ENCODE measurements at places on chromosomes 13 and 19.
A peak's percentile ranks its signal among the peaks of the same experiment; 100 is the strongest.

DNA sequence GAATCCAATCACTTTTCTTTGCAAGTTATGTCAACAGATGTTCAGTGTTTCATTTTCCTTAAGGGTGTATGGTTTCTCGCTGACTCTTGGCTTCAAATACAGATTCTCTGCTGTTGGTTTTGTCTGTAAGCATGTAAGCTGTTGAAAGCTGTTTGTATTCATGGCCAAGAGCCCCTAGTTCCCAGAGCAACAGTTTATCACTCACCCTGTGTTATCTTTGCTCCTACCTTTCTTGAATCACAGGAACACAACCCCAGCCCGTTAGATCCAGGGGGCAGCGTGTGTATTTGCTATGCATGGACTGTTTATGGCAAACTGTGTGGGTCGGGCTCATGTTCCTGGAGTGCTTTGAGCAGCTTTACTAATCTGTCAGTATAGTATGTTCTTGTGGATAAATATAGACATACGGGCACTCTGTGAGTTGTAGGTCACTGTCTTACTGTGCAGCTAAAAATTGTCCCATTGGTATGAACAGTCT, 28.9 kb downstream of the FRY start:
- DNase-seq, result no peak

- peak; percentile 89 for DNase-seq
Observed at GRCh38 chr13:21675095-21675991, 4.5 kb downstream of the FGF9 start.

GRCh38 chr19:293436-294110, 2.4 kb upstream of the PLPP2 start:
- no peak for DNase-seq

GRCh38 chr13:44969551-44970484, 19.5 kb downstream of the NUFIP1 start:
- peak; percentile 67 for DNase-seq

GRCh38 chr19:45172611-45173208, 5.3 kb downstream of the TRAPPC6A start:
- no peak for DNase-seq

DNA sequence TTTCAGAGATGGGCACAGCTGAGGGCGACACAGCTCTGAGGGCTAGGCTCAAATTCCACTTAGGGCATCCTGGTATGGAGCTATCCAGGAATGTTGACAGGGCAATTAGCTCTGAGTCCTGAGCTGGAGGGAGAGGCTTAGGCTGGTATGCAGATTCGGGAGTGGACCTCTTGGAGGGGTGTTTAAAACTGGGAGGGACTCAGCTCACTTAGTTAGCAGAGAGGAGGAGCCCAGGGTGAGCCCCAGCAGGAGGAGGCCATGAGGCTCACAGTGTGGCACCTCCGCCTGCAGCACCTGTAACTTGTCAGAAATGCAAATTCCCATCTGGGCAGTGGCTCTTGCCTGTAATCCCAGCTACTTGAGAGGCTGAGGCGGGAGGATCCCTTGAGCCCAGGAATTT, 10.2 kb upstream of the NOP53 start:
- DNase-seq, result no peak

- no peak for DNase-seq
Observed at GRCh38 chr13:25966086-25966485, 85.7 kb downstream of the SHISA2 start.

- DNase-seq, result no peak
Observed at GRCh38 chr13:97376981-97377380, 57.0 kb upstream of the RAP2A start.

- no peak for DNase-seq
Observed at GRCh38 chr19:49117677-49118564, 1.0 kb downstream of the C19orf73 start.

GRCh38 chr19:2032296-2032941, 16.9 kb upstream of the BTBD2 start:
- DNase-seq, result no peak

DNA sequence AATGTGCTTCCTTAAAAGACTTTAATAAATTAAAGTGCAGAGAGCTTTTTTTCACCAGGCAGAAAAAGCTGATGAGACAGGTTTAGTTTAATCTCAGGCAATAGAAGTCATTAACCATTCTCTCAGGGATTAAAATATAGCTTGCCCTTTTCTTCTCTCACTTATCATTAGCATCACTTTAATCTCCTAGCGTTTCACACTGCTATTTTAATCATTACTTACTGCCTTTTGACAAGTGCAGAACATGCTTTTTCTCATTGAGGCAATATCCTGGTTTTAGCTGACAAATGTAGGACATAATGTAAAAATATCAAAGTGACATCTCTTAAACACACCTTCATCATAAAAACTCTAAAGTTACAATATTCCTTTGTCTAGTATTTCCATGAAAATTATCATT, 94.6 kb downstream of the DACH1 start:
- DNase-seq, result no peak

- DNase-seq, result no peak
Observed at GRCh38 chr19:35959968-35960320, 23.8 kb downstream of the LRFN3 start.

GRCh38 chr19:13726323-13726722, 38.0 kb upstream of the MRI1 start:
- no peak for DNase-seq

DNA sequence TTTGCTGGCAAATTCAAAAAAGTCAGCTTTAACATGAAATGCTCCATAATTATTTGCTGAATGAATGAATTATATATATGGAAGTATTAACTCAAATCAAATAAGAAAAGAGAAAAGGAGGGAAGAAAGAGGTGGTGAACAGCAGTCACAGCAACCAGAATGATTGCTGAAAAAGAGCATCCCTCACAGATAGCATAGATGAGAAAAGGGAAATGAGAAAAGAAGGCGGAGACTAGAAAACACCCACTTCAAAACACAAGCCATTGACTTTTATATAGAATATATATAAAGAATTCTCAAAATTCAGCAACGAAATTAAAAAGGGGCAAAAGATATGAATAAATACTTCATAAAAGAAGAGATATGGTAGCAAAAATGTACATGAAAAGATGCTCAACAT, 75.2 kb downstream of the CAB39L start:
- DNase-seq, result no peak

GRCh38 chr19:40200341-40201099, 9.3 kb downstream of the MAP3K10 start:
- no peak for DNase-seq

DNA sequence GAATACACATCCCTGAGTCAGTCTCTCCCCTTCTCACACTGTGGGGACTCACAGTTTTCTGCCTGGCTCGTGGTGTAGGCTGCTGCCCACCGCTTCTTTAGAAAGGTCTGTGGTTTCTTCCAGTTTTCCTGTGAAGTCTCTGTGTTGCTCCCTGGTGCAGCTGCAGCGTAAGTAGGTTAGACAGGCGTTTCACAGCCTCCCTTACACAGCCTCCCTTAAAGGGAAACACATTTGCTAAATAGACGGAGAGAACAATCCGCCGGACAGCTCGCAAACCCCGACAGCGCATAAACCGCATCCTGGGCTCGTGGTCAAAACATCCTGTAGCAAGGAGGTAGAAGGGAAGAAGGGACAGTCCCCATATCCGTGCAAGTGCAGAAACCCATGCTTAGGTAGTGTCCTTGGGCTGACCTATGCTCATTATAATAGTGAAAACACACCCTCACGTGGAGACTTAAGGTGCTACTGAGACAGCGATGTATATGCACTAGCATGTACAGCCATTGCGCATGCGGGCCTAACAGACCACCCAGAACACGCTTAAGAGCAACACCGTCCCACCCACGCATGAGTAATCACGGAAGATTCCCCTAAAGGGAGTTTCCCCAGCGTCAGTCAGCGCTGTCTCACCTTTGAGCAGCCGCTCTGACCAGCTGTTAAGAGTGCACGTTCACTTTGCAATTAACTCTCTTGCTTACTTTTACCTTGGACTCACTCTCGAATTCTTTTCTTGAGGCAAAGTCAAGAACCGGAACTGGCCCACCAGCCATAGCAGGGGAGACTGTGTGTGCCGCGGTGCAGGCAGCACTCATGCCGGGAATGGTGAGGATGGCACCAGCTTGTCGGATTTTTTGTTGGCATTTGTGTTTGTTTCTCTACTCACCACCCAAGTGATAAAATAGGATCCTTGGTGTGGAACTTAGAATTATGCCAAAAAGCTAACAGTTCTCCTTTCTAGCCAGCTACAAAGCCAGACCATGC, 16.6 kb downstream of the SIGLEC8 start:
- no peak for DNase-seq

DNA sequence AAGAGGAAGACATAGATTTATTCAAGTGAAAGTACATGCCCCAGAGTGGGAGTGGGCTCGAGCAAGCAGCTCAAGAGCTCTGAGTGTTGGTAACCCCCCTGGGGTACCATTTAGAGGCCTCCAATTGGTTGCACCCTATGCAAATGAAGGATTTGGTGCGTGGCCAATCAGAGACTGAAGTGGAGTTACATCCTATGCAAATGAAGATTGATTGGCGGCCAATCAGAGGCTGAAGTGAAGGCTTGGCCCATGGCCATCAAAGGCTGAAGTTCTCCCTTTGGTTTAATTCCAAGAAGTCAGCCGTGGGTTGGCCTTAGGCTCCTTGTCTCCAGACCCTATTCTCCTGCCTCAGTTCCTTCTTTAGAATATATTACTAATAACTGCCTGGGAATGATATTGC, 12.9 kb upstream of the IGFL1 start:
- DNase-seq, result no peak

DNA sequence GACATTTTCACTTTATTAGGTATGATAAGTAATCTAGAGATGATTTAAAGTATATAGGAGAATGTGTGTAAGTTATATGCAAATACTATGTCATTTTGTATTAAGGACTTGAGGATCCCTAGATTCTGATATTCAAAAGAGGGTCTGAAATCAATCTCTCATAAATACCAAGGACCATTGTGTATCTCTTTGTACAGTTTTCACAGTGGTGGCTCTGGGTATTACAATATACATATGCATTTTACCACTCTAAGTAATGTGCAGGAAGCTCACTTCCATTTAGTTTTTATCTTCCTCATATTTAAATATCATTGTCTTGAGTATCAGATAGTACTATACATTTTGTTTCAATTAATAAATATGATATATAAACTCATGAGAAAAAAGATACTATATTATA, 862.6 kb upstream of the PCDH20 start:
- no peak for DNase-seq

GRCh38 chr19:43739439-43740235, 15.1 kb downstream of the SMG9 start:
- no peak for DNase-seq

DNA sequence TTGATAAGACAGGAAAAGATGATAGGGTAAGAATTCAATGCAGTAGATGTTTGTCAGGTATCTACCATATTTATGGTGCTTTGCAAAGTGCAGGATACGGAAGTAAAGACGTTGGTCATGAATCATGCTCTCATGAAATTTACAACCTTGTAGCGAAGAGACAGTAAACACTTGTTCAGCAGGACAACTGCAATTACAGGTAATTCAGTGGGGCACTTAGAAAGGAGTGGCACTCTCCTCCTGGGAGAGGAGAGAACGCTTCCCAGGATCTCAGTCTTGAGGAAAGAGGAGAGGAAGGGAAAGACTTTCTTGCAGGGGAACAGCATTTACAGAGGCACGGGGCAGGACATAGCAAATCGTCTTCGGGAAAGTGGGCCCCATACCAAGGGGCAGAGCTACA, 46.4 kb downstream of the SOX1 start:
- peak; percentile 70 for DNase-seq

DNA sequence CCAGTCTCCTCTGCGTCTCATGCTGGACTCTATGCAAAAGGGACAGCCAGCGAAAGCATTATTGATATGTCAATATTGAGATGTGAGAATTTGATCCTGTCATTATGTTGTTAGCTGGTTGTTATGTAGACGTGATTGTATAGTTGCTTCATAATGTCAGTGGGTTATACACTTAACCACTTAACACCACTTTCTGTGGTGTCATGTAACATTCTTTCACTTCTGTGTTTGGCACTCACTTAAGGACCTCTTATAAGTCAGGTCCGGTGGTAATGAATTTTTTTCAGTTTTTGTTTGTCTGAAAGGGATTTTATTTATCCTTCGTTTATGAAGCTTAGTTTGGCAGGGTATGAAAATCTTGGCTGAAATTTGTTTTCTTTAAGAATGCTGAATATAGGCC, 7.1 kb upstream of the SIGLEC7 start:
- DNase-seq, result peak; percentile 84

- no peak for DNase-seq
Observed at GRCh38 chr19:32916969-32917615, 47.5 kb upstream of the SLC7A9 start.

- DNase-seq, result no peak
Observed at GRCh38 chr19:49594993-49595818, 4.2 kb downstream of the PRR12 start.

- DNase-seq, result no peak
Observed at GRCh38 chr13:48585456-48585840, 52.6 kb upstream of the RCBTB2 start.

GRCh38 chr19:41263042-41263849, 926 bp upstream of the HNRNPUL1 start:
- DNase-seq, result no peak

GRCh38 chr19:35066691-35067563, 25.4 kb downstream of the HPN start:
- peak; percentile 41 for DNase-seq

- no peak for DNase-seq
Observed at GRCh38 chr13:113743366-113744195, 15.4 kb upstream of the TMEM255B start.

DNA sequence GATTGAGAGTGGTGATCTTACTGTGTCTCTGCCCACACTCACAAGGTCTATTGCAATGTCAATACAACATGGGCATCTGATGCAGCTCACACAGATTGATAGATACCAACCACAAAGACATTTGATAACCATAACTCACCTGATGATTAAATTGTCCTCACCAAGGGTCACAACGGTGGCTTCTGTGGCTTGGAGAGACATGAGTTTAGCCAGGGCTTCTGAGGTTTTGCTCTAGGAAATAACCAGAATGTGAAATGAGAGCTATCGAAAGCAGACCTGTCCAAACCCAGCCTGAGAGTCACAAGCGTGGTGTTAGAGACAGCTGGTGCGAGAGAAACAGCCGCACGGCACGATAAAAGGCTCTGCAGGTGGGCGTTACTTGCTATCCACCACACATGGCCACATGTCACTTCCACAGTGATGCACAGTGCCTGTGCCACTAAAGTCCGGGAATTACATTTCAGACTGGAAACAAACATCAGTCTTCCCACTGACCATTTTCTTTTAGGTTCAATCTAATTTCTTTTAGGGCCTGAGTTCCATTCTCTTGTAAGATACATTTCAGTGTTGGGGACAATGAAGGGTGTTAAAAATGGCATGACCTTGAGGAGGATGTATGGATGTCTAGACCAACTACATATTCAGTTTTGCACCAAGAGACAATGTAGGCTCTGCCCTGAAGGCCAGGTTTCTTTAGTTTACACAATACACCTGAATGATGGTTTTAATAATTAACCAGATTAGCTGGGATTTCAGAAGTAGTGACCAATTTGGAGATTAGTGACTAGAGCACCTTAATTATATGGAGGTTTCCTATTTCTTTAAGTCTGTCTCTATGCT, 53.7 kb downstream of the ATP7B start:
- peak; percentile 26 for DNase-seq

GRCh38 chr13:56864451-56864850, 276.3 kb upstream of the PRR20A start:
- DNase-seq, result no peak

GRCh38 chr19:13209484-13210338, 59.5 kb downstream of the IER2 start:
- no peak for DNase-seq

Data from NCI-H748 treated with DMSO at 0.1 percent for 48 hours (cell line).